ENCODE measurements at places on chromosomes 16 and 17. TPM values are rescaled to one million over a fixed set of nuclear protein-coding genes. Genes with fewer than 3 reads are reported as not detected.

Gene CPNE7
- polyA plus RNA-seq = 0.76 TPM

Gene AGRP
- polyA plus RNA-seq = not detected

Gene NFAT5
- 58.1 TPM for polyA plus RNA-seq

Gene KRTAP4-5
- polyA plus RNA-seq = not detected

Gene ERN2
- polyA plus RNA-seq = 0.08 TPM

Gene KANSL1
- 61.6 TPM for polyA plus RNA-seq

Gene FN3K
- 20.8 TPM for polyA plus RNA-seq

Gene MMP28
- 8.8 TPM for polyA plus RNA-seq

Data from right lung (tissue), 10 donors.